ENCODE measurements at places on chromosomes 3 and 15.
A peak's percentile ranks its signal among the peaks of the same experiment; 100 is the strongest.

- DNase-seq, result no peak
Measured at GRCh38 chr3:44041726-44042125, 200.0 kb upstream of the TOPAZ1 start.

DNA sequence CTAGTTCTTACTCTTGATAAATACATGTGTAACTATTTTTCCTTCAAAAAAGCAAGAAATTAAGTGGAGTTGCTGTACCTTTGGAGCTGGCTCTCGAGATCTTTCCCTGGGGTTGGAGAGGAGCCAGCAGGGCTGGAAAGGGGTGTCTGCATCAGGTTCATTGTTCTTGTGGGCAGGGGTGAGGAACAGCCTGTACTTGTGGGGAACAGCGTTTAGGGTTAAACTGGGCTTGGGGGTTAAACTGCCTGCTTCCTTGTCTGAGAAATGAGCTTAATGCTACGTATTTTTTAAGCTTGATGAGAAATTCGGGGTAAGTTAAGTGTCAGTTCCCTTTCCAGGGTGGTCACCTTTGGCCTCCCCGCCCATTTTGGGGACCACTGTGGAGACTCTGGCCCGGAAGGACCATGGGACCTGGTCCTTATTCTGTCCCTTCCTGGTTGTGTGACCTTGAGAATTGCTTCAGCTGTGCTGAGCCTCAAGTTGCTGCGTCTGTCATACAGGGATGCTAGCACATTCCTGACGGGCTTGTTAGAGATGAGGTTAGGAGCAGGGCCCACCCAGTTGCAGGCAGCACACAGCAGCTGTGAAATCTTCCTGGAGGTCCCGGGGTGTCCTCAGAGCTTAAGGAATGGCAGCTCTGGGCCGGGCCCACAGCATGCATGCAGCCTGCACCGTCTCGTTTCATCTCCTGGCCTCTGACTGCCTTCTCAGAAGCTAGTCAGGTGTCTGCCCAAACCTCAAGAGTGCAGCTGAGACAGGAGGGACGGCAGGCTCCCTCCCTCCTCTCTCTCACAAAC, 11.6 kb downstream of the H1-8 start:
- DNase-seq, result no peak

GRCh38 chr3:63768386-63768785, 50.7 kb upstream of the C3orf49 start:
- no peak for DNase-seq

GRCh38 chr3:48143567-48143966, 44.6 kb downstream of the CDC25A start:
- no peak for DNase-seq

GRCh38 chr15:57609805-57610529, 18.3 kb downstream of the MYZAP start:
- DNase-seq, result no peak

DNA sequence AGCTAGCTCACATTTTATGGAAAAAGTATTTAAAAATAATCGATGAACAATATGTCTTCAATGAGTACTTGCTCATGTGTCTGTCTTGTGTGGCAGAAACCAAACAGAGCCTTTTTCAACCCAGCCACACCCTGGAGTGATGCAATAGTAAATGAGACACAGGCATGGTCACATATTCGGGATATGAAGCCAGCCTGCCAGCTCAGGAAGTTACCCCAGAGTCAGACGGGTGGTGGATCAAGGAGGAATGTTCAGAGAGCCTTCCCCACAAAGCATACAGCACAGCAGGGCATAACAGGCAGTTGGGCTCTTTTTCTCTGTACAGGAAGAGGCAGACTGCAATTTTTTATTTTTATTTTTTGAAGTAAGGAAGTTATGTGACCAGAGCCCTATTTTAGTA, 27.3 kb downstream of the LARP6 start:
- DNase-seq, result no peak

- no peak for DNase-seq
Measured at GRCh38 chr3:10772271-10773161, 43.5 kb upstream of the SLC6A11 start.

- DNase-seq, result no peak
Measured at GRCh38 chr3:183318877-183319276, 65.8 kb downstream of the B3GNT5 start.

- no peak for DNase-seq
Measured at GRCh38 chr15:63163217-63163616, 5.9 kb upstream of the RPS27L start.

DNA sequence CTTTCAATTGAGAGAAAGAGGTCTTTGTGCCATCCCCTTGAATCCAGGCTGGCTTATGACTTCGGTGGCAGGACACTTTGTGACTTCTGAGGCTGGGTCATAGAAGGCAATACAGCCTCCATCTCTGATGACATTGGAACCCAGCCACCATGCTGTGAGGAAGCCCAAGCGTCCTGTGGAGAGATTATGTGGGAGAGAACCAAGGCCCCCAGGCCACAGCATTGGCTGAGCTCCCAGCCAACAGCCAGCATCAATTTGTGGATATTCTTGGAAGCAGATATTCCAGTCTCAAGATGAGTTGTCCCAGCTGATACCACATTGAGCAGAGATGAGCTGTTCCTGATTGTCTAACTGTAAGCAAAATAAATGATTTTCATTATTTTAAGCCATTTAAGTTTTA, 12.7 kb upstream of the XIRP1 start:
- DNase-seq, result no peak

- no peak for DNase-seq
Measured at GRCh38 chr3:53688989-53689388, 157.2 kb downstream of the CHDH start.

GRCh38 chr15:57237301-57237642, 139.0 kb upstream of the CGNL1 start:
- DNase-seq, result peak; percentile 91

GRCh38 chr3:186208296-186208989, 99.6 kb upstream of the ETV5 start:
- DNase-seq, result no peak

DNA sequence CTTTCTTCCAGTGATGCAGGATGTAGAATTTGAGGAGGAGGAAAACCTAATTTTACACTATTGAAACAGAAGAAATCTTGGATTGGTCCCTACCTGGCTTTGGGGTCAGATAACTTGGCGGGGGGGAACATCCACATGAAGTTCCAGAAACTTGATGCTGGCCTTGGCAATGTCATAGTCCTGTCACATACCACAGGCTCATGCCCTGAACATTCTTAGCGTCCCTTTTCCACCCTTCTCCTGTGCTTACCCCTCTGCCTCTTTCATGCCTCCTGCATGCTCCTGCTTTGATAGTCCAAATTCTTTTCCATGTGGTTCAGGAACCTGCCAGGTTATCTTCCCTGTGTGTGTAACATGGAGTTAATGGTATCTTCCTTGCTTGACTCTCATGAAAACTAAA, 110.6 kb downstream of the UNC13C start:
- DNase-seq, result no peak

DNA sequence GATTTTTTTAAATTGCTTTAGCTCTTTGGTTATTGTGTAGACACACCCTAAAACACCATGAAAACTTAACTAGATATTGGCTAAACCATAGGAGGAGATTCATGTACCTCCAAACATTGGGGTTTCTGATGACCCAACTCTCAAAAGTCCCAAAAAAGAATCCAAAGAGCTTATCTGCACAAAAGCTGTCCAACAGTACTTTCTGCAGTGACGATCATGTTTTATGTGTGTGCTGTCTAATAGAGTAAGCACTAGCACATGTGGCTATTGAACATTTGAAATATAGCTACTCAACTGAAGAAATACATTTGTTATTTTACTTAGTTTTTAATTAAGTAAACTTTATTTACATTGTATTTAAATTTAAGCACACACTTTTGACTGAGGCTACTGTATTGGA, 818.2 kb upstream of the LMCD1 start:
- DNase-seq, result no peak

Measured in NCI-H2081 (cell line).